ENCODE measurements at places on chromosomes 5 and 9.

DNA sequence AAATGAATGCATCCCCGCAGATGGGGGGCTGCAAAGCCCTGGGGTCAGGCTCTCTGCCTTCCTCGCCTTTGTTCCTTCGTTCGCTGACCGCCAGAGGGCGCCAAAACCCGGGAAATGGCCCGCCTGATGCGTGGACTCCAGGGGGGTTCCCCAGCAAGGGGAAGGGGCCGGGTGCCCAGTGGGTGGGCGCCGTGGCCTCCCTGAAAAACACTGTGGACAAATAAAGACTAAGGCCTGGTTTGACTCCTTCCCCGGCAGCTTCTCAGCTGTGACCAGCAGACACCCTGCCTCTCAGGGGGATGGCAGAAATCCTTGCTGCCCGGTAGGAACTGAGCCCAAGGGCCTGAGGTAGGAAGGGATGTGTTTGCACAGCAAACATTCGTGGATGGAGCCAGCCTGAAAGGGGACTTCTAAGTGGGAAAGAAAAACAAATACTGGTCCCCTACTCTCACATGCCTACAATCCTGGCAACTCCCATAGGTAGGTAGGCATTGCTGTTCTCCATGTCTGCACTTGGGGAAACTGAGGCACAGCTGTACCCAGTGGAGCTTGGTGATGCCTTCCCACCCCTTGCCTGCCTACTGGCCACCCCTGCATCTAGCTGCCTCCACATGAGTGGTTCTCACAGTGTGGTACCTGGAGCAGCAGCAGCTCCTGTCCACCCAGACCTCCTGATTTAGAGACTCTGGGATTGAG is 57.7 kb downstream of the DUSP1 start:
- no peak for DNase-seq

- no peak for DNase-seq
Measured at GRCh38 chr5:14958188-14958587, 86.6 kb upstream of the ANKH start.

DNA sequence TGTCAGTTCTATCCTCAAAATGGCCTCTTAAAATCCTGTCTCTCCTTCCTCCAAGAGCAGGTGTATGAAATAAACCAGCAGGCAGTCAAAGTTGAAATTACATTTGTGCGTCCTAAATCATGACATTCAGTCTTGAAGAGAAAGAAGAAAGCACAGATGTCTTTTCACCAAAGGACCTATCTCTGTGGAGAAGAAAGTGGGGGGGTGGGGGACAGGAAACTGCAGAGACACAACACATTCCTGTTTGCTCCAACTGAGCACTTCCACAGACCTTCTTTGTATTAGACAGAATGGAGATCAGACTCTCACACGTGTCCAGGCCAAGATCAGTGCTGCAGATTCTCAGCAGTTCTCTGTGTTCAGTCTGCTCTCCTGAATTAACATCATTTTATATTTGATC is 471.9 kb upstream of the RGMB start:
- DNase-seq: peak; percentile 57

- DNase-seq: no peak
Measured at GRCh38 chr9:111442360-111443027, 41.7 kb downstream of the ECPAS start.

DNA sequence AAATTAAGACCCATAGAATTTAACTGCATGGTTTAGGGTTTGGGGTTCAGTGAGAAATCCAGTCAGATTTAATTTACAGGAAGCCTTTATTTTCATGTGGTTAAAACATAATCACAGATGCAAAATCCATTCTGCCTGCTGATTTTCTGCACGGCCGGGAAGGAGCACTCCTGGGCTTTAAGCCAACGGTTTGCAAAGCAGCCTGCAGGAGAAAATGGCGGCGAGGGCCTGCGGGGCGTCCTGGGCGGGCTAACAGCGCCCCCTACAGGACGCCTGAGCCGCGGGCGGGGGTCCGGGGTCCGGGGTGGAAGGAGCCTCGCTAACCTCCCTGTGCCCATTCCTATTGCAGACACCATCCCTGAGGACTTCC is 47.6 kb downstream of the THBS4 start:
- DNase-seq: peak; percentile 86

- no peak for DNase-seq
Measured at GRCh38 chr5:150489360-150490295, 18.3 kb upstream of the NDST1 start.

DNA sequence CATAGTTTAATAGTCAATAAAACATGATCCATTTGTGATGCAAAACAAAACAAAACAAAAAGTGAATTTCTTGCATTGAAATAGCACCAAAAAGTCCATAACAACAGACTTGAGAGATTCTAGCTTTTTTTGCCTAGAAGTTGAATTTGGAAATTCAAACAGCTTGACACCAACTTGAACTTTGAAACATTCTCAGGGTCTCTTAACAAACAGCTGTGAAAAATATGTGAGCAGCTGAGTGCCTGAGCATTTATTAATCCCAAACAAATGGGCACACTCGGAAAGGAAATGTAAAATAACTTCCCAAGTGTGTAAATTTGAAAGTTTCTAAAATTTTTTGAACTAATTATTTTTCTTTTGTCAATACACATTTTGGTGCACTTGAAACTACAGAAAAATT is 56.0 kb upstream of the HMHB1 start:
- DNase-seq: no peak

DNA sequence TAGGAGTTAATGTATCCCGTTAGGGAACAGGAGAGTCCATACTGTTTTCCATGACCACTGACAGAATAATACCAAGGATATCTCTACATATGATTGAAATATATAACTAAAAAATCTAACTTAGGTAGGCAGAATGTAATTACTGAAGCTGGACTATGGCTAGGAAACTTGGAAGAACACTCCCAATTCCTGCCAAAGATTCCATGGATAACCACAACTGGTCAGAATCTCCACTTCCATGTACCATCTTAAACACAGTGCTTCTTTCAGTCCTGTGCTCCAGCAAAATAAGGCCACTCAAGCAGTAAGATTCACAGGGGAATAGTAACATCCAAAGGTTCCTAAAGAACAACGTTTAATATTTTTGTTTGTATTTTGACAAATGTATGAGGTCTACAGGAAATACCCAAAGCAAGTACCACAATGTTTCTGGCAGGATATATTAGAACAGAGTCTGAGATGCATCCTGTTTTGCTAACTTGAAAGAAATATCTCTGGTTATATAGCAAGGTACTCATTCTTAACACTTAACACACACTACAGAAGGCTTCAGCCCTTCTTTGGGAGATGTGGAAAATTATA is 295.0 kb downstream of the ADAMTS6 start:
- DNase-seq: no peak

DNA sequence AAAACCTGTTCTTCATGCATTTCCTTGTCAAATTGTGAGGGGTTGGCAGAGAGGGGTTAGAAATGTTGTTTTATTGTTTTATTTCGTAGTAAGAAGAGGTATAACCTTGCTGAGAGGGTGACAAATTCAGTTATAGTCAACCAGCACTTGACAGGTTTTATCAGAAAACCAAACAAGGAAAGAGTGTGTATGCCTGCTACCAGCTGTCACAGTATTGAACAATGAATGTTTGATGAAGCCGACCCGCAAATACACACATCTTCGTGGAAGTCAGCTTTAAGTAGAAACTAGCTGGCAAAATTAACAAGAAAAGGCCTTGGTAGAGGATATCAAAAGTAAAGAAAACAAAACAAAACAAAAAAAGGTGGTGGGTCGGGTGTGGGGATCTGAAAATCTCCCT is 214.6 kb upstream of the TLE4 start:
- DNase-seq: no peak

- DNase-seq: no peak
Measured at GRCh38 chr5:173873306-173873922, 14.7 kb upstream of the CPEB4 start.

GRCh38 chr5:78667461-78668103 is 19.0 kb upstream of the LHFPL2 start:
- no peak for DNase-seq

- DNase-seq: no peak
Measured at GRCh38 chr9:129225490-129225778, 47.4 kb upstream of the IER5L start.

GRCh38 chr9:91073049-91073810 is 271.6 kb downstream of the SYK start:
- DNase-seq: no peak

- no peak for DNase-seq
Measured at GRCh38 chr9:78826527-78826926, 529.6 kb downstream of the PSAT1 start.

- DNase-seq: no peak
Measured at GRCh38 chr5:172862165-172862801, 28.2 kb downstream of the ERGIC1 start.

GRCh38 chr9:136090768-136091581 is 4.1 kb downstream of the NACC2 start:
- DNase-seq: no peak

- DNase-seq: no peak
Measured at GRCh38 chr9:137218754-137219271, 3.2 kb downstream of the RNF208 start.

GRCh38 chr9:26744191-26744965 is 148.2 kb downstream of the CAAP1 start:
- peak; percentile 16 for DNase-seq

GRCh38 chr5:151772846-151773561 is 1.2 kb downstream of the G3BP1 start:
- DNase-seq: peak; percentile 36

DNA sequence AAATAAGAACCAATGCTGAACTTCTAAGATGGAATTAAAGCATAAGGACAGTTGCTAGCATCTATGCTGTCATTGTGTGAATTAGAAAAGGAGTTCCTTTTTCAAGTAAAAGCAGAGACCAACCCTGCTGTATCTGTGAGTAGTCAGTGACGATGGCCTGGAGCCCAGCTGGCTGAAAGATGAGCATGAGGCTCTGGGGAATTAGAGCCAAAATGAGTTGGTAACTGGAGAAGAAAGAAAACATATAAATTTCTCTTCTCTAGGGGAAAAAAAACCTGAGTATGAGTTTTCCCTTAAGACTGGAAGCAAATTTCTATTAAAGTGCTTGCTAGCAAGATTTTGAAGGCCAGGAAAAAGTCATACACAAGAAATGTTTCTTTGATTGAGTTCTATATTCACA is 1.6 kb upstream of the SPZ1 start:
- DNase-seq: peak; percentile 26

- DNase-seq: no peak
Measured at GRCh38 chr9:33227741-33228140, 12.2 kb upstream of the SPINK4 start.

DNA sequence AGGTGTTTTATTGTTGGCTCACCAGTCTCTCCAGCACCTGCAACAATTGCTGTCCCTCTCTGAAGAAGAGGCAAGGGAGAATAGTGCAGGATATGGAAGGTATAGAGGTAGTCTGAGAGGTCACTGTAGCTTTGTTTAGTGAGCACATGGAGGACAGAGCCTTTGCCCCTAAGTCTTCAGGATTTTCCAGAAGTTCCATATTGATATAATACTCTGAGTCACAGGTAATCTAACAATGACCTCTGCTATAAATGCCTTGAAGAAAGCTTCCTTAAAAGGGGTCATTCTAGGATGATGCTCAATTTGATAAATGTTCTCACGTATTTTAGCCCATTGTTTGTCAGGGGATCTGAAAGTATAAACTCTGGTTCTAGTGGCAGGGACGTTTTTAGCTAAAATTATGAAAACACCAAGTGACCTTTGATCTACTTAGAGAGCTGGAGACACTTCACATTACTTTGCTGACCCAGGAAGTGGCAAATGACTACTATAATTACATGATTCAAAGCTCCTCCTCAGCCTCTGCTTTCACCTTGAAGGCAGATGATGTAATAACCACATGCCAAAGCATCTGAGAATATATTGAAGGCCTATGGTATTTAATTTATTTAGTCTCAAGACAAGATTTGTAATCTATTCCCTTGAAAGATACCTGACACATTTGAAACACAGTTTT is 366.9 kb upstream of the NUDT12 start:
- DNase-seq: peak; percentile 34
